ENCODE measurements at places on chromosomes 2 and 18.
A peak's percentile ranks its signal among the peaks of the same experiment; 100 is the strongest.

- DNase-seq: no peak
- H3K4me3 ChIP-seq: no peak overlapping the region
- H3K4me1 ChIP-seq: no peaks in the 10 kb centered on the region
- no peaks in the 10 kb centered on the region for H3K27me3 ChIP-seq
These were observed 61.2 kb upstream of the RAB27B start for GRCh38 chr18:54767098-54767497.

- peaks cover 38% of the 10 kb centered on the region for H3K4me1 ChIP-seq
- no peaks in the 10 kb centered on the region for H3K36me3 ChIP-seq
- H3K27ac ChIP-seq: no peak overlapping the region
- H3K27me3 ChIP-seq: no peaks in the 10 kb centered on the region
- DNase-seq: no peak
- no peak overlapping the region for H3K4me3 ChIP-seq
These were observed 153.5 kb downstream of the ANTXR1 start for GRCh38 chr2:69166465-69166811.

DNA sequence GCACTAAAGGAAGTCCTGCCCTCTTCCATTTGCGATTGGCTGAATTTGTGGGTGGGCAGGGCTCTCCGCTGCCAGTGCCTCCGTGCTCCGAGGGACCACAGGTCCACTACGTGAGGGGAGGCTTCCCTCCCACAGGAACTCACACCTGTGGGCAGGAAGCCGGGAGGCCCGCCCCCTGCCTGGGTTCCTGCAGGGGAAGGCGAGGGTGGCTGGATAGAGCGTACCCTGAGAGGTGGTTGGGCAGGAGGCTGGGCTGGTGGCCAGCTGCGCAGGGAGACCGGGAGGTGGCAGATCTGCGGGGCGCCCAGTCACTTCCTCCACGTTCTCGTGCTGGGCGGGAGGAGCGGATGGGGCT lies 47.0 kb upstream of the PTH2R start:
- H3K27me3 ChIP-seq: no peaks in the 10 kb centered on the region
- DNase-seq: peak; percentile 61
- peaks cover 18% of the 10 kb centered on the region for H3K36me3 ChIP-seq

DNA sequence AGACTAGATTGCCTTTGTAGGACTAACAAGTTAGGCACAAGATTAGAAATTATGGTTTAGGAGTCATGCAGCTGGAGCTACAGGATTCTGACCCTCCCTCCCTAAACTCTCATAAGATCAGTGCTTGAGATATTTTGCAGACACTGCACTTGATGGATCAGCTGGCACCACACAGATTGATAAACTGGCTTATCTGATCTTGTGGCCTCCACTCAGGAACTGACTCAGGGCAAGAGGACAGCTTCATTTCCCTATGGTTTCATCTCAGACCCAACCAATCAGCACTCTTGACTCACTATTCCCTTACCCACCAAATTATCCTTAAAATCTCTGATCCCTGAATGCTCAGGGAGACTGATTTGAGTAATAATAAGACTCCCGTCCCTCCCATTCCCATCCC lies 152.3 kb downstream of the DIS3L2 start:
- H3K4me3 ChIP-seq: no peak overlapping the region
- DNase-seq: no peak
- no peaks in the 10 kb centered on the region for H3K4me1 ChIP-seq
- no peaks in the 10 kb centered on the region for H3K27me3 ChIP-seq
- H3K36me3 ChIP-seq: no peaks in the 10 kb centered on the region

DNA sequence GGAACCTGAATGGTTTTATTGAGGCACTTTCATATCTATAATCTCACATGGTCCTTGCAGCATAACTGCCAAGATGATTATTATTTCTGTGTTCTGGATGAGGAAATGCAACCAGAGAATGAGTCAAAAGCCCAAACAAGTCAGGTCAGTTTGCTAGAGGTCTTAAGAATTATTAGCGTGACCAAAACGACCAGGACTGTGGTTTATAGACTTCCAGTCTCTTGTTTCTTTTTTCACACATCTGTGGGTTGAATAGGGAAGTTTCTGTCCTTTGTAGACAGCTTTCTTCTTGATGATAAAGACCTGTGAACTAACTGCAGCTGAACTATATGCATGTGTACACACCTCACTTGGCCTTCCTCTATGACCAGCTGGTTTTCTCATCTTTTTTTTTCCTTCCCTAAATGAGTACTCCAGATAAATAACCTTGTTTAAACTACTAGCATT lies 13.9 kb downstream of the ADAM23 start:
- no peak overlapping the region for H3K27ac ChIP-seq
- H3K36me3 ChIP-seq: no peaks in the 10 kb centered on the region
- H3K4me3 ChIP-seq: no peak overlapping the region
- no peaks in the 10 kb centered on the region for H3K4me1 ChIP-seq
- H3K27me3 ChIP-seq: no peaks in the 10 kb centered on the region

GRCh38 chr2:74515981-74516633 lies 1.9 kb downstream of the TLX2 start:
- no peak overlapping the region for H3K27ac ChIP-seq
- H3K4me1 ChIP-seq: peaks cover 14% of the 10 kb centered on the region
- H3K4me3 ChIP-seq: peak overlapping the region; percentile 38
- peak; percentile 83 for DNase-seq

DNA sequence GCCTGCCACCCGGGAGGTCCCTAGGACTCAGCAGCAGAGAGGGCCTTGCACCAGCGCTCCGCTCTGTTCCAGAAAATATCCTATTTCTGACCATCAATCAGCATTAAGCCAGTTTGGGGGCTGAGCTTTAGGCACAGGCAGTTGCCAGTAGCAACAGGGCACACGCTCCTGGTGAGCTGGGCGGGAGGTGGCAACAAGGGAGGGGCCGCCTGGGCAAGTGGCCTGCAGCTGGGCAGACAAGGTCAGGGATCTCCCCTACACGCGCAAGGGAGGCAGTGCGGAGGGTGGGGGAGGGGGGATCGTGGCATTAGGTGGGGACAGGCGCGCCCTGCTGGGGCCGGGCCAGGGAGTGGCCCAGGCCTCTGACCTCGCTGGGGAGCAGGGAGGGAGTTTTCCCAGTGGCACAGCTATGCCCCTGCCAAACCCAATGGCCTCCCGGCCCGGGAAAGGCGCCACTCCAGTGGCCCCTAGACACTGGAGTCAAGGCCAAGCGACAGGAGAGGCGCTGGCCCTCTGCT lies 302.8 kb downstream of the NCKAP5 start:
- H3K27me3 ChIP-seq: peaks cover 7% of the 10 kb centered on the region
- H3K36me3 ChIP-seq: no peaks in the 10 kb centered on the region
- peak overlapping the region; percentile 55 for H3K4me3 ChIP-seq
- H3K27ac ChIP-seq: peak overlapping the region; percentile 56

GRCh38 chr2:176160986-176161824 lies 4.1 kb downstream of the HOXD3 start:
- peaks cover 100% of the 10 kb centered on the region for H3K27me3 ChIP-seq

DNA sequence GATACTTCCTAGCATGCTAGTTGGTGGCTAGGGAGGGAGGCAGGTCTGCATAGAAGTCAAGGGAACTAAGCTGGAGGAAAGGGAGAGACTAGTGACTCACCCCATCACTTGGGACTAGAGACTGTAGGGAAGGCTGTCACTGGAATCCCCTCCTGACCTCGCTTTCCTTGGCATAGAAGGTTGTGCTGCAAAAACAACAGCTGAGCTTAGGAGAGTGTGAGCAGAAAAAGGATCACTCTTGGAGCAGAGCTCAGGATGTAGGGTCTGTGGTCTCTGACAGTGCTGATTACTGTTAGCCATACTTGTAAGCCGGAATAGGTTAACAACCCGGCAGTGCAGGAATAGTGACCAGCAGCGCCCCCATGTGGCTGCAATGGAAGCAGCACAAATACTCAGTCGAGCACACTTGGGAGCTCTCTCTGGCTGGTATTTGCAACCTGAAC lies 66.9 kb upstream of the SMAD2 start:
- DNase-seq: no peak
- no peaks in the 10 kb centered on the region for H3K4me1 ChIP-seq
- no peaks in the 10 kb centered on the region for H3K36me3 ChIP-seq
- no peak overlapping the region for H3K27ac ChIP-seq
- H3K27me3 ChIP-seq: no peaks in the 10 kb centered on the region
- H3K4me3 ChIP-seq: no peak overlapping the region

DNA sequence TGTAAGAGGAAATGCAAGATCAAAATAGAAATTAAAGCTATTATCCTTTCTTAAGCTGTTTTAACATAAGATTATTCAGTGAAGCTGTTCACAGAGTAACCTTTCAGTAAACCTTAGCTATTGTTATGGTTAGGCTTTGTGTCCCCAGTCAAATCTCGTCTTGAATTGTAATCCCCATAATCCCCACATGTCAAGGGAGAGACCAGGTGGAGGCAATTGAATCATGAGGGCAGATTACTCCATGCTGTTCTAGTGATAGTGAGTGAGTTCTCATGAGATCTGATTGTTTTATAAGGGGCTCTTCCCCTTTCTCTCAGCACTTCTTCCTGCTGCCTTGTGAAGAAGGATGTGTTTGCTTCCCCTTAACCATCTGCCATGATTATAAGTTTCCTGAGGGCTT lies 424.4 kb downstream of the DSEL start:
- no peak for DNase-seq
- no peak overlapping the region for H3K27ac ChIP-seq
- H3K36me3 ChIP-seq: no peaks in the 10 kb centered on the region

DNA sequence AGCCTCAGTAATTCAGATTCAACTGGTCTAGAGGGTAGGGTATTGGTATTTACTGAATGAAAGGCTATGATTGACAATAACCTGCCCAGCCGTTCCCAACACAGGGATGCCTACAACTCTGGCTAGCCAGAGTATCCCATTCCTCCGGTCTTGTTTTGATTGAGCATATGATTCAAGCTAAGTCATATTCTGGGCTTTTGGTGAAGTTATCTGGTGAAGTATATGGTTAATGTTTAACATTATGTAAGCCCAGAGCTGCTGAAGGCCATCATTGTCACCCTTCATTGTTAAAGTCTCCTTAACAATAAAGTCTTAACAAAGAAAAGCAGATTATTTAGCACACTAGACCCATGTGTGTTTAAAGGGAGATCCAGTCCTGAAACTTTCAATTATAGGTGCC lies 152.6 kb downstream of the EXOC6B start:
- no peak overlapping the region for H3K27ac ChIP-seq
- DNase-seq: no peak
- H3K4me1 ChIP-seq: peaks cover 11% of the 10 kb centered on the region
- no peaks in the 10 kb centered on the region for H3K36me3 ChIP-seq
- H3K4me3 ChIP-seq: no peak overlapping the region

- H3K27me3 ChIP-seq: peaks cover 11% of the 10 kb centered on the region
- DNase-seq: no peak
- no peaks in the 10 kb centered on the region for H3K36me3 ChIP-seq
- H3K27ac ChIP-seq: no peak overlapping the region
- no peak overlapping the region for H3K4me3 ChIP-seq
- H3K4me1 ChIP-seq: peaks cover 5% of the 10 kb centered on the region
These were observed 288.0 kb upstream of the HDAC4 start for GRCh38 chr2:239688840-239689239.

GRCh38 chr2:26394694-26395093 lies 7.0 kb upstream of the DRC1 start:
- no peak overlapping the region for H3K4me3 ChIP-seq
- no peaks in the 10 kb centered on the region for H3K27me3 ChIP-seq
- no peak overlapping the region for H3K27ac ChIP-seq
- DNase-seq: no peak
- H3K4me1 ChIP-seq: no peaks in the 10 kb centered on the region

GRCh38 chr2:124540805-124541204 lies 515.7 kb downstream of the CNTNAP5 start:
- no peaks in the 10 kb centered on the region for H3K36me3 ChIP-seq
- DNase-seq: no peak
- no peaks in the 10 kb centered on the region for H3K27me3 ChIP-seq
- no peaks in the 10 kb centered on the region for H3K4me1 ChIP-seq
- no peak overlapping the region for H3K4me3 ChIP-seq

DNA sequence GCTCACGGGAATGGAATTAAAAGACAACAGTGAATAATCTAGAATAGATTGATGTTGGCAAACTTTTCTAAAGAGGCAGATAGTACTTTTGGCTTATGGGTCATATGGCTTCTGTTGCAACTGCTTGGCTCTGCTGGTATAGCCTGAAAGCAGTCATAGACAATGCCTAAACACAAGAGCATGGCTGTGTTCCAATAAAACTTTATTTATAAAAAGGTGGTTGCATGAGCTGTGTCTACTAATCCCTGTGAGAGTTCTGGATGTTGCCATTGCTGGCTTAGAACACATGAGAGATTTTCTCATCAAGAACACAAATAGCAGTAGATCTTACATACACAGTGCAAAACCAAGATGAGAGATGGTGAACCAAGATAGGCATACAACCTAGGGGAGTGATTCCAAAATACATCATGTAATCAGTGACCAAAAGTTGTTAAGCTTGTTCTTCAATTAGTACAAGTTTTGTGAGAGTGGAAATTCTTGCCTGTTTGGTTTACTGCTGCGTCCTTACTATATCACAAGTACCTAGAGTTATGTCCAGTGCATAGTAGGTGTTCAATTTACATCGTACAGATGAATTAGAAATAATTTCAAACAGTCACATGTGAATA lies 380.0 kb downstream of the METTL4 start:
- no peaks in the 10 kb centered on the region for H3K27me3 ChIP-seq
- DNase-seq: no peak
- H3K27ac ChIP-seq: no peak overlapping the region
- H3K4me1 ChIP-seq: no peaks in the 10 kb centered on the region
- H3K4me3 ChIP-seq: no peak overlapping the region
- H3K36me3 ChIP-seq: no peaks in the 10 kb centered on the region

- H3K4me3 ChIP-seq: no peak overlapping the region
- no peaks in the 10 kb centered on the region for H3K4me1 ChIP-seq
- H3K27me3 ChIP-seq: no peaks in the 10 kb centered on the region
These were observed 96.5 kb downstream of the MYT1L start for GRCh38 chr2:2234398-2235195.

DNA sequence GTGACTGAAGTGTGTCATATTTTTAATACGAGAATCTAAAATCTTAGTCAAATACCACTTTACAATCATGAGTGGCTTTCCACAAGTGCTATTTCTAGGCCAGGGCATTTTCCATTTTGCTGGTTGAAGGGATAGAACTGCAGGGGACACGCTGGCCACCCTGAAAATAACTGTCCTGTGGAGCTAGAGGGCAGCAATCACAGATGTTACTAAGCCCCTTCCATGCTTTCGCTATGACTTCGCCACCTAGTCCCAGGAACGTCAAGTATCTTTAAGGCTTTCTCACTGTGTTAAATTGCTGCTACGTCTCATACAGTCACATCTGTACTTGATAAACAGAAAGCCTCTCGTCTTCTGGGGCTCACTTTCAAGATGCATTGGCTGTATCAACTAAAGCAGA lies 171.8 kb downstream of the CDH2 start:
- H3K4me3 ChIP-seq: no peak overlapping the region
- H3K27ac ChIP-seq: no peak overlapping the region
- no peaks in the 10 kb centered on the region for H3K27me3 ChIP-seq
- H3K4me1 ChIP-seq: no peaks in the 10 kb centered on the region
- no peaks in the 10 kb centered on the region for H3K36me3 ChIP-seq

DNA sequence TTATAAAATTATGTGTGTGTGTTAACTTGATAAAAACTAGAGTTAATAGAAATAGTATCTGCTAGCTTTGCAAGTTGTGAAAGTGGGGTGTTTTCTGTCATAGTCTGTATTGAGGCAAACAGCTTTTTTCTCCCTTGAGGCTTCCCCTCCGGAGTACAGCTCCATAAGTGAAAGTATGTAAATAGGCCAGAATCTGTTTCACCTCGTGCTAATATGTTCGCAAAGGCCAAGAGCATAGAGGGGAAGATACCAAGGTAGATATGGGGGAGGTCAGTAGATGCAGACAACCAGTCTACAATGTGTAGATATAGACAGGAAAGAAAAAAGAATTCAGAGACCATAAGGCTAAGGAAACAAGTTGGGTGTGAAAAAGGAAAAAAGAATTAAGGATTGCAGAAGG lies 72.9 kb downstream of the PTRHD1 start:
- H3K4me3 ChIP-seq: no peak overlapping the region
- peaks cover 9% of the 10 kb centered on the region for H3K4me1 ChIP-seq
- H3K27ac ChIP-seq: no peak overlapping the region

Measured in upper lobe of right lung (tissue), 1 donor.